ENCODE measurements at places on chromosomes 5 and 9.

DNA sequence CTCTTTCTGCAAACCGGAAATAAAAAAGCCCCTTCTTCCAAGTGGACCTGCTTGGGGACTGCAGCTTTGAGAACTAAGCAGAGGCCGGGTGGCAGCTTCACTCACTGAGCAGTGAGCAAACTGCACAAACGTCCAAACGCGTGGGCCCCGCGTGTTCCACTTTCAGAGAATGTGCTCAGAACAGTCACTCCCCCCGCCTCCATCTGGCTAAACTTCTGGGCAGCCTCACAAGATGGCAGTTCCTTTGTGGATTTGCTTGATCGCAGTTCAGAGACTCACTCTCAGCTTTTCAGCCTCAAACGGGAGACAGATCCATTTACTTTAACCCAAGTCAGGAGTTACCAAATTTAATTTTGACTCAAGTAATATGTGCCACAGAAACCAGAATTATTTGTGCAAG, 216.6 kb downstream of the TLE1 start:
- DNase-seq, result no peak

DNA sequence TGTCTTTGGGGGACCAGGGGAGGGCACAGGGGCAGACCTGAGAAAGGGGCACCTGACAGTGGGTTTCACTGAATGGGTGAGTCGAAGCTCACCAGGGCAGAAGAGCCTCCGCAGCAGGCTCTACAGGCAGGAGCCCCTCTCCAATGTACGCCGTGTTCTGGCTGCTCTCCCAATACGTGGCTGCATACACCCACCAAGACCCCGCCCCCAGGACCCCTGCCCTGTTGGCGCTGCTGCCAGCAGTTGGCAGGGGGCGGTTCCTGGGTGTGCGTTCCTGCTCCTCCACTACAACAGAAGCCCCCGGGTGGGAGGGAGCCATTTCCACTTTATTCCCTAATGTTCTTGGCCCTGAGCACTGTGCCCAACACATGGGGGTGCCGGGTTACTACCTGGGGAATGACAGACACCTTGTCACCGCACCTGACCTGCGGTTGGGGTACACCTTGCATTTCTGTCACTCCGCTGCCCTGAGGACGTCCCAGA, 30.3 kb downstream of the SARDH start:
- no peak for DNase-seq

DNA sequence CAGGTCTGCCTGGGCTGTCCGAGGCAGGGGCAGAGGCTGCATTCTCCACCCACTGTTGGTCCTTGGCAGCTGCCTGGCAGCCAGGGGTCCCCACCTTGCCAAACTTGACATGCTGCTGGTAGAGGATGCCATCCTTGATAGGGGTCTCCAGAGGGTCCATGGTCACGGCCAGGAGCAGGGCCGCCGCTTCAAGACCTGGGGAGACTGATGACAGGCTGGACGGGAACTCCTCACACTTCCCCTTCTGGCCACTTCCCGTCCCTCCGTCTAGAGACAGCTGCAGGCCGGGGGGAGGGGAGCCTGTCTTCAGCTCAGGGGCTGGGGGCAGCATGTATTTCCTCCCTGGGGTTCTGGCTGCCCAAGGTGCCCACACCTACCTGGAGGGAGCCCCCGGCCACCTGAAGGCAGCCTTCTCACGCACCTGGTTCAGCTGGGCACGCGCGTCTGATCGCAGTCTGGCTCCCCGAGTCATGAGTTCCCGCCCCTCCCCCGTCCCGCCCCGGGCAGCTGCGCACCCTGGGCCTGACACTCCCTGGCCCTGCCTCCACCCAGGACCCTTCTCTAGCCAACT, at the start of gene DOK3:
DOK3 (minus strand) TSS at position 446 of the 571 bp plus-strand sequence; CDS start at position 160, 286 bp downstream.
- DNase-seq, result peak; percentile 66

DNA sequence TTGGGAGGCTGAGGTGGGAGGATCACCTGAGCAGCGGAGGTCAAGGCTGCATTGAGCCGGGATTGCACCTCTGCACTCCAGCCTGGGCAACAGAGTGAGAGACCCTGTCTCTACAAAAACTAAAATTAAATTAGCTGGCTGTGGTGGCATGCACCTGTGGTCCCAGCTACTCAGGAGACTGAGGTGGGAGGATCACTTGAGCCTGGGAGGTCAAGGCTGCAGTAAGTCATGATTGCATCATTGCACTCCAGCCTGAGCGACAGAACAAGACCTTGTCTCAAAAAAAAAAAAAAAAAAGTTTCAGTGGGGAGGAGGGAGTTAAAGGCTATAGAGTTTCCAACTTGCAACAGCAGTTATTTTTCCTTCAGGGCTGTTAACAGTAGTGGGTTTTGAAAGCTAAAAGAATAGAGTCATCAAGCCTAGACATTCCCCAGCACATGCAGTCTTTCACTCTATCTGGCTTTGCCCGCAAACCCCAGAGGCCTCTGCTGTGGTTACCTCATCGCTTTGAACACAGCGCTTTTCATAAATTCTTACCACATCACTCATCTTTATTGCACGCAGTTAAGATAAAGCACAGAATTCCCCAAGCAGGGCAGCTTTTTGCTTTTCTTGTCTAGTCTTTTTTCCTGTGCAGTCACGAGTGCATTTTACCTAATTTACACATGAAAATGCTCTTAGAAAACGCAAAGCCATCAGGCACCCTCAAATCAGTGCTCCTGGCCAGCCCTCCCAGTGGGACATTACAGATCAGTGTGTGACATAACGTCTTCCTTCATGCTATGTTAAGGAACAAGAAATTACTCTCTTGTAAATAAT, 8.7 kb upstream of the SLC2A8 start:
- DNase-seq, result peak; percentile 89

DNA sequence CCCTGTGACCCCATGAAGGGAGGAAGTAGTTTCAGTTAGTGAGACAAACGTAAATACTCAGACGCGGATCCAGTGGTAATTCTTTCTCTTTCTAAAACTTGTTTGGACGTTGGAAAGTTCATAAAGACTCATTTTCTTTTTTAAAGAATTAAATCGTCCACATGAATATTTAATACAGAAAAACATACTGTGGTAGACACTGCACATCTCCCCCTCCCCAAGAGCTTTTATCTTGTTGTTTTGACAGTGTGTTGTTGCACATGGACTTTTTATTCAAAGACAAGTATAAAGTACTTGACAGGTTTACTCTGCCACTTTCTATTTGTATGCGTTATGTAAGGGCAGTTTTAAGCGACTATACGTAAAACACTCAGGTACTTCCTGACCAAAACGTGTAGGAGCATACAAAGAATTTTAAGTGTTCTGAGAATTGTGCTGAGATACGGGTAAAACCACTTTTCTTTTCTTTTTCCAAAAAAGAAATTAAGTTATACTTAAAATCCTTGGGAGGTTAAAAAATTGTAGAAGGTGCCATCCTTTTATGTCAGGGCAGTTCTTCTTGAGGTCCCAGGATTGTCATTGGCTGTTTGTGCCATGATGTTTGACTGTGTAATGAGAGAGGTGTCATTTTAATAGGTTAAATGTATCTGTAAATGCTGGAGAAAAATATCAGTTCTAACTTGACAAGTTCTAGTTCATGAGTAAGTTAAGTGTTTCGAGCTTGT, 1.3 kb downstream of the NIPBL start:
- peak; percentile 57 for DNase-seq

DNA sequence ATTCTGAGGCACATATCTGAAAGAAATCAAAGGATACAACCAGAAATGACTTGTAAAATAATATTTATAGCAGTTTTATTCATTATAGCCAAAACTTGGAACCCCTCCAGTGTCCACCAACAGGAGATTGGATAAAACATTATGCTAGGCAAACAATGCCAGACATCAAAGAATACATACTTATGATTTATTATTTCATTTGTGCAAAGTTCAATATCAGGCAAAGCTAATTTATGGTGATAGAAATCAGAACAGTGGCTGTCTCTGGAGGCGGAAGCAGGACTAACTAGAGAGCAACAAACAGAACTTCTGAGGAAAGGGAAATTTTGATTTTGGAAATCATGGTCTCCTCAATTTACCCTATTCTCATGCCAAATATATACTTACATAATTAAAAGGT, 193.1 kb downstream of the ICE1 start:
- DNase-seq, result no peak

DNA sequence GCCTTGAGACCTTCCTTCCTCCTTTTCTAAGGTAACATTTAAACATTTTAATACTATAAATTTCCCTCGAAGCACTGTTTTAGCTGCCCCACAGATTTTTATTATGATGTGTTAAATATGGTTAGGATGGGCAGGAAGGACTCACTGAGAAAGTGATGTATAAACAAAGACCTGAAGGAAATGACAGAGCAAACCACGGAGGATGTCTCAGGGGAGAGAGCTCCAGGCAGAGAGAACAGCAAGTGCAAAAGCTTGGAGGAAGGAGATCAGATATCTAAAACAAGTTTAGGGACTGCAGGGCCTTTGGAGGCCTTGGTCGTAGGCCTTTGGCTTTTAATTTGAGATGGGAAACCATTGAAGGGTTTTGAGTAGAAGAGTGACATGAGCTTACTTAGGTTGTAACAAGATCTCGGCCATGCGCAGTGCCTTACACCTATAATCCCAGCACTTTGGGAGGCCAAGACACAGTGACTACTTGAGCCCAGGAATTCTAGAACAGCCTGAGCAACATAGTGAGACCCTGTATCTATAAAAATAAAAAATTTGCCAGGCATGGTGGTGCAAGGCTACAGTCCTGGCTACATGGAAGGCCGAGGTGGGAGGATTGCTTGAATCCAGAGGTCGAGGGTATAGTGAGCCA, 35.5 kb upstream of the LRRTM2 start:
- no peak for DNase-seq

- no peak for DNase-seq
Observed at GRCh38 chr9:16413509-16414016, 456.9 kb downstream of the BNC2 start.

DNA sequence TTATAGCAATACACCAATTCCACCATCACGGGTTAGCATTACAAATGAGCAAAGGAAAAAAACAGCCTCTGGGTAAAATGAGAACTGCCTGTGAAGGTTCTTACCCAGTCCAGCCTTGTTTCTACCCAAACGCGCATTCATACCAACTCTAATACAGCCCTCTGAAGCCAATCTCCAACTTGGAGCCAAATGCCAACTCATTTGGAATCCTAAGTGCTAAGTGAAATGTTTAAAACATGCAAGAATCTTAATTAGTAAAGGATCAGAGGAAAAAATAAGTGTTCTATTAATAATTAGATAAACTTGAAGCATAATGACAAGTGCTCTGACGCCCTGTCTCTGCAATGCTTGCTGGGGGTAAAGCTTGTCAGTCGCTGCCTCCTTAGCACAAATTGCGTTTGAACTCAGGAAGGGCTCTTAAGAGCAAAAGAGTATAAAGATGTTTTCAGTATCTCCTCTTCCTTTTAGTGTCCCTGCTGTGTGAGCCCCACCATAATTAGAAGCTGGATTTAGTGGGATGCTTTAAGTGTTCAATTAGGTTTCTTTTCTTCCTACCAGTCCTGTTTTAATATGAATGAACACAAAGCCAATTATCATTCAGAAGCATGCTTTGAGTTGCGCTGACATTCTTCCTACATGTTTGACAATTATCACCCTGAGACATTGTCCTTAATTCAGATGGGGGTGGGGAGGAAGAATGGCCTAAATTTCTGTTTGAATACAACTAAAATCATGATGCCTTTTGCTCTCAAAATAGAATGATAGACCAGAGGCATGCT, 537.6 kb downstream of the DTWD2 start:
- DNase-seq, result no peak

GRCh38 chr9:38405785-38406184, 13.3 kb downstream of the ALDH1B1 start:
- no peak for DNase-seq

GRCh38 chr9:5510989-5511388, 658 bp downstream of the PDCD1LG2 start:
- no peak for DNase-seq

GRCh38 chr9:89143266-89143665, 35.4 kb downstream of the SHC3 start:
- no peak for DNase-seq

DNA sequence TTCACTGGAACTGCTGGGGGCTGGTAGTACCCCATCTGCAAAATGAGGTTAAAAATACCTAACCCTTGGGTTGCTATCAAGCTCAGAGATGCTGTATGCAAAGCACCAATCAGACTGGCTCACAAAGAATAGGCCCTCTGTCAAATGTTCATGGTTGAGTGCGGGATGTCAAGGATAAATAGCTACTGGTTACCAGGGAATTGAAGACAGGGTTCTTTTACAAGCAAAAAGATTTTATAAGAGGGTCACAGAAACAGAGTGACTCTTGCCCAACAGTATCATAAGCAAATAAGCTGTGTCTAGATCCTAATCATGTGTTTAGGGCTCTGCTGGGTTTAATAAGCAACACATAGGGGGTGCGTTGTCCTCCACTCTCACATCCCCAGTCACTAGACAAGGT, 11.9 kb downstream of the SYK start:
- DNase-seq, result no peak

GRCh38 chr5:108983461-108984092, 235.9 kb downstream of the FER start:
- DNase-seq, result no peak

DNA sequence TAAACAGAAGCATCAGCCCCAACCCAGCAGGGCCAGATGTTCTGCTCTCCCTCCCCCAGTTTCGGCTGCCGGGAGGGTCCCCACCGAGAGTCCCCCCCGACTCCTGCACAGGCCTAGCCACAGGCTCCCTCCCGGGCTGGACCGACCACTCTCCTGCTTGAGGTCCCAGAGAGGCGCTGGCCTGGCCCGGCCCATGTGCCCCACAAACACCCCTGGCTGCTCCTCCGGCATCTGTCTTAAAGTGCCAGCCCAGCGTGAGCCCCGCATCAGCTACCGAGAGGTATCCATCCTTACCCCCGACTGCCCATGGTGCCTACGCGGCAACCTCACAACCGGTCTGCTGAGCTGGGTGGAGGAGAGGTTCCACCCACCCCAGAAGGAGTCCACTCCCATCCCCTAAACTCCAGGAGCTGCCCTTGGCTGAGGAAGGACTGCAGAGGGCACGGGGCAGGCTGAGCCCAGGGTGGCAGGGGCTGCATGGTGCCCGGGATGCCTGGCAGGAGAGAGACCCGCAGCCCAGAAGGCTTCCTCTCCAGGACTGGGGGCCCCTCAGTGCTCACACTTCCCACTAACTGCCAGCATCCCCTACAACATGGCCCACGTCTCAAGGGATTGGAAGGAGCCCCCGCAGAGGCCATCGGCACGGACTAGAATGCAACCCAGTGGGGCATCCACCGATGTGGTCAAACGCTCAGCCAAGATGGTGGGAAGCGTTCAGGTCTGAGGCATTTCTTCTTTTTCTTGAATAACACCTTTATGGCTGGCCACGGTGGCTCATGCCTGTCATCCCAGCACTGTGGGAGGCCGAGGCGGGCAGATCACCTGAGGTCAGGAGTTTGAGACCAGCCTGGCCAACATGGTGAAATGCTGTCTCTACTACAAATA, 15.6 kb upstream of the EGFL7 start:
- no peak for DNase-seq

- DNase-seq, result no peak
Observed at GRCh38 chr5:167966979-167967378, 324.5 kb upstream of the WWC1 start.

GRCh38 chr9:9817176-9817575, 795.6 kb downstream of the PTPRD start:
- no peak for DNase-seq

- DNase-seq, result no peak
Observed at GRCh38 chr9:33524306-33524947, 376 bp downstream of the ANKRD18B start.

GRCh38 chr9:12775679-12776512, 1.1 kb downstream of the LURAP1L start:
- DNase-seq, result peak; percentile 56
